ENCODE measurements at places on chromosomes 6 and 20. TPM values are rescaled to one million over a fixed set of nuclear protein-coding genes. Genes with fewer than 3 reads are reported as not detected.
A peak's percentile ranks its signal among the peaks of the same experiment; 100 is the strongest.

- no peak for DNase-seq
These were observed 22.7 kb downstream of the ZDHHC14 start for GRCh38 chr6:157403686-157404051.

Gene CGAS
- total RNA-seq: 4.3 TPM

DNA sequence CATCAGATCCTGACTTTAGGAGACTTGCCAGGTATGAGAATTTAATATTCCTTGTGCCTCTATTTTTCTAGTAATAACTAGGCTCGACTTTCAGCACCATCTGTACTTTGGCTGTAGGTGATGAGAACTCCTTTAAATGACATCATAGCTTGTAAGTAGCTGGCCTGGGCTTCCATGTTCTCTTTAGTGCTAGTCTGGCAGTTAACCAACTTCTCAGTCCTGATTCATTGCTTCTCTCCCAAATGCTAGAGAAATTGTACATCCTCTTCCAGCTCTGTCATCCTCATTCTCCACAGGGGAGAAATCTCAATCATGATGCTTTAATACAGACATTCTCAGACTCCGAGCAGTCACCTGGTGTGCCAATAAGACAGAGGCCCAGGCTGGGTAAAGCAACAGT lies 143.5 kb upstream of the MOCS1 start:
- DNase-seq: no peak

DNA sequence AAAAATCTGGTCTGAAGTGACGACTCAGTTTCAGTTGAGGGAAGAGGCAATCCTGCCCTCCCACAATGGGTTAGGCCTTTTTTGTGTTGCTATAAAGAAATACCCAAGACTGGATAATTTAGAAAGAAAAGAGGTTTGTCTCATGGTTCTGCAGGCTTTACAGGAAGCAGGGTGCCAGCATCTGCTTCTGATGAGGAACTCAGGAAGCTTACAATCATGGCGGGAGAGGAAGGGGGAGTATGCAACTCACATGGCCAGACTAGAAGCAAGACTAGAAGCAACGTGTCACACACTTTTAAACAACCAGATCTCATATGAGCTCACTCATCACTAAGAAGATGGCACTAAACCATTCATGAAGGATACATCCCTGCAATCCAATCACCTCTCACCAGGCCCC lies 529.3 kb downstream of the KIF16B start:
- DNase-seq: no peak

GRCh38 chr20:52972965-52973819 lies 1.0 kb downstream of the TSHZ2 start:
- DNase-seq: no peak

DNA sequence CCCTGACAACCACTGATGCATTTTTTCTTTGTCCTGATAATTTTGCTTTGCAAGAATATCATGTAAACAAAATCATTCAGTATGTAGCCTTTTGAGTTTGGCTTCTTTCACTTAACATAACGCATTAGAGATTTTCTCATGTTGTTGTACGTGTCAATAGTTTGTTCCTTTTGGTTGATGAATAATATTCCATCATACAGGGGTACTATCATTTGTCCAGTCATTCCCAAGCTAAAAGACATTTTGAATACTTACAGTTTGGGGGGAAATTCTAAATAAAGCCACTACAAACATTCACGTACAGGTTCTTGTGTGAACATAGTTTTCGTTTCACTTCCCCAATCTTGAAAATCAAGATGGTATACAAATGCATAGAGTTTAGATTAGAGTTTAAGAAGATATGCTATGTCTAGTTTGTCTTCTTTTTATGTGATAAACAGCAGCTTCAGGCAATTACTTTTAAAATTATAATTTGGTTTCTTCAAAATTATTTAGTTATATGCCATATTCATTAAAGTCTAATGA lies 5.2 kb downstream of the HAO1 start:
- DNase-seq: no peak

- DNase-seq: no peak
These were observed 217.2 kb downstream of the GRM1 start for GRCh38 chr6:146246028-146246427.

Gene ISM1
- 13.0 TPM for total RNA-seq

DNA sequence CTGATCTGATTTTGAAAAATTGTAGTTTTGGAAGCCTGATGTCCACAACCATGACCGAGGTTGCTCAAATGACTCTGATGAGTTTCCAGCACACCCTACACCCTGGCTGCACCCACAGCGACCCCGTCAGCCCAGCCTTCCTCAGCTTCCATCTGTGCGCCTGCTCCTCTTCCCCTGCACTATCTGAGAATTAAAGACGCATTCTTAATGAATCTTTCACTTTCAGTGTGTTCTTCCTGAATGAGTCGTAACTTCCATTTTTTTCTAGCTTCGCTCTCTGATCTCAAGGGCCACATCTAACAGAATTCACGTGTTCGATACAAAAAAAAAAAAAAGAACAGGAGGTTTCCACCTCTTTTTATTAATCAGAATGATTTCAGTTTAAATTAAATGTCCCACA lies 21.3 kb upstream of the RREB1 start:
- no peak for DNase-seq

DNA sequence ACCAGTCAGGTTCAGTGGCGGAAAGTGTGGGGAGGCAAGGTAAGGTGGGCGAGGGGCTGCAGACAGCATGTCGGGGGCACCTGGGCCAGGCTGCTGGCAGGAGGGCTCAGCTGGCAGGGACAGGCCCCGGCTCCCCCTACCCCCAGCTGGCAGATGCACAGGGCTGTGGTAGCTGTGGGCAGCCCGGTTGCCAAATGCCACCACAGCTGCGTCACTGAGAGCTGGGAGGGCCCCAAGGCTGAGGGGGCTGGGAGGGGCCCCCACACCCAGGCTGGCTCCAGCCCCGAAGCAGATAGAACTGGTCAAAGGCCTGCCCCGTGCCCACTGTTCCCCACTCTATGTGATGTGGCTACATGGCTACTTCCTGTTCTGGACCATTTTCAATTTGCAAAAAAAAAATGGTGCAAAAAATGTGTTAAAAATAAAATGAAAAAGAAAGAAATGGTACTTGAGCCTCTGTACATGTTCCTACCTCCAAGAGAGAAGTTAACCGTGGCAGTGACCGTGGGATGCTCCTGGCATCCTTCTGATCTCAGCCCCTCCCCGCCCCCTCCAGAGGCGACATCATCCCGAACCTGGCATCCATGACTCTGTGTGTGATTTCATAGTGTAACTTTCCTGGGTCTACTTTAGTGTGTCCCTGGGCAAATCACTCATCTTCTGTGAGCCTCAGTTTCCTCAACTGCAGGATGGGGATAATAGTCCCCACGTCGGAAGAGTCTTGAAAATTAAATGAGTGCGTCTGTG lies 64.4 kb downstream of the UBE2V1 start:
- no peak for DNase-seq

DNA sequence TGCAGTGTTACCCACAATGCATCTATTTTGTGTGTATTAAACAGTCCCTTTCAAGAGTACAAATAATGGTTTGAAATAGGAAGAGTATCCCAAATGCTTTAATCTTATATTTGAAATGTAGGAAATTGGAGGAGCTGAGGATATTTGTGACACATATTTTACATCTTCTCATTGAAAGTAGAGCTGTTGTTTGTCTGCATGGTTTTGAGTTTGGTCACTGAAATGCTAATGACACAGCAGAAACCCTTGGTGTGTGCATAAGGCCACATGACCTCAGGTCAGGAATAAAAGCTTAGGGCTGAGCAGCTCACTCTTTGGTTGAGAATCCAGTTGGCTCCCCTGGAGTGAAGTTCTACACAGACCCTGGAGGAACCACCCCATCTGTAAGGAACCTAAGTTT lies 49.8 kb downstream of the TPD52L1 start:
- no peak for DNase-seq

- DNase-seq: no peak
These were observed 113.3 kb upstream of the NUP153 start for GRCh38 chr6:17820055-17820454.

Gene PI16
- total RNA-seq: 4.5 TPM

GRCh38 chr6:39251406-39251805 lies 22.1 kb upstream of the KCNK5 start:
- DNase-seq: no peak

DNA sequence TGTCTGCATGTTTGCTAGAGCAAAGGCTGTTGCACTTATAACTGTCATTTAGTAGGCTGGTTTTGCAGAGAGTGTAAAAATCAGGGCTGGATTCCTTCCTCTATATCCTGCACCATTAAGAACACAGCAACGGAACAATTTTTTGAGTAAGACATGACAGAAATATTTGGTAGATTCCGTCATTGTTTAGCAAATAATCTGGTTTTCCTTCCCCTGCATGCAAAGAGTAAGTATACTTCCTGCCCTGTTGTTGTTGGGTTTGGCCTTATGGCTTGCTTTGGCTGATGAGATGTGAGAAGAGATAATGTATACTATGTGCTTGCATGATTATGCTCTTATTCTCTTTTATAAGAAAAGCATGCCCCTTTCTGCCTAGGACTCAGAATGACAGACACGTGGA lies 23.8 kb downstream of the MANEA start:
- DNase-seq: no peak

GRCh38 chr20:62413025-62413570 lies 6.0 kb upstream of the CABLES2 start:
- no peak for DNase-seq

Gene HLA-DRB5
- total RNA-seq: 1.3 TPM

Gene IER3
- 56.7 TPM for total RNA-seq

DNA sequence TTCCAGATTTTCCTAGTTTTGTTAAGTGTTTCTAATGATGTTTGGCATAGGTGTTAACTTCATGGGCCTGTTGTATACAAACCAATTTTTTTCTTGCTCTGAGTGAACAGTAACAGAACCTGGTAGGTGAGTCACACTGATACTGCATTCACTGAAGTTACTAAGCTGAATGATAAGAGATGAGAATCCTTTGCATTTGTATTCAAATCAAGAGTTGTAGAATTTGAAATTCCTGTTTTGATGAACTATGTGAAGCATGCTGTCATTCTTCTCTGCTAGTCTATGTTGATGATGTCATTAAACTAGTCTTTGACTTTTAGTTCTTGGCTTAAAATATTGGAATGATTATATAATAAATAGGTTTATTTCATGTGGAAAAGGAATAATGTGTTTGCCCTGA lies 37.9 kb downstream of the PTPRA start:
- DNase-seq: no peak

DNA sequence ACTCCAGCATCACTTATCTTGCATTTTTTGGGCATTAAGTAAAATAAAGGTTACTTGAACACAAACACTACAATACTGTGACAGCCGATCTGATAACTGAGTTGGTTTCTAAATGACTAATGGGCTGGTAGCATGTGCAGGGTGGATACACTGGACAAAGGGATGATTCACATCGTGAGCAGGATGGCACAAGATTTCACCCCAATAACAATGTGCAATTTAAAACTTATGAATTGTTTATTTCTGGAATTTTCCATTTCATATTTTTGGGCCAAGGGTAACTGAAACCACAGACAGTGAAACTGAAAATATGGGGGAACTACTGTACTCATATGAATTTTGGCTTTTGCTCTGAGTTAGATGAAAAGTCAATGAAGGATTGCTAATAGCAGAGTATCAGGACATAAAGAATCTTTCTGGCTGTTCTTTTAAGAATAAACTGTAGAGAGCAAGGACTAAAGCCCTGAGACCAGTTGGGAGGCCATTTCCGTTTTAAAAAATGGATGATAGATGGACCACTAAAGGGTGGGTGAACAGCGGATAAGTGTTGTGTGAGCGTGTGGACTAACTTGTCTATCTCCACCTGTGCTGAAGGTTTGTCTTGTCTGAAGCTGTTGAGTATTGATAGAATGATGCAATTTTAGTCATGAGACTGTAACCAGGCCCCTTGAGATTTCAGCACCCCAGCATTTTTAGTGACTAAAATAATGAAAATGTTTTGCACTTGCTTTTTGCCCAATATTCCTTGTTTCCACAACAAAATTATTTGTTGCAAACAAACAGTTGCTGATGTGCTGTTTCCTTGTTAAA lies 8.2 kb downstream of the SPINT3 start:
- no peak for DNase-seq

- no peak for DNase-seq
These were observed 57.5 kb upstream of the EYA4 start for GRCh38 chr6:133183691-133184090.

- DNase-seq: peak; percentile 32
These were observed 42.5 kb upstream of the SAYSD1 start for GRCh38 chr6:39157511-39157910.

Gene APOBEC2
- not detected for total RNA-seq

Gene GLP1R
- total RNA-seq: not detected

Gene OR12D3
- total RNA-seq: not detected

GRCh38 chr6:150492507-150492906 lies 107.2 kb upstream of the PLEKHG1 start:
- DNase-seq: no peak

Gene C6orf52
- total RNA-seq: not detected

Gene AK9
- total RNA-seq: 9.5 TPM

DNA sequence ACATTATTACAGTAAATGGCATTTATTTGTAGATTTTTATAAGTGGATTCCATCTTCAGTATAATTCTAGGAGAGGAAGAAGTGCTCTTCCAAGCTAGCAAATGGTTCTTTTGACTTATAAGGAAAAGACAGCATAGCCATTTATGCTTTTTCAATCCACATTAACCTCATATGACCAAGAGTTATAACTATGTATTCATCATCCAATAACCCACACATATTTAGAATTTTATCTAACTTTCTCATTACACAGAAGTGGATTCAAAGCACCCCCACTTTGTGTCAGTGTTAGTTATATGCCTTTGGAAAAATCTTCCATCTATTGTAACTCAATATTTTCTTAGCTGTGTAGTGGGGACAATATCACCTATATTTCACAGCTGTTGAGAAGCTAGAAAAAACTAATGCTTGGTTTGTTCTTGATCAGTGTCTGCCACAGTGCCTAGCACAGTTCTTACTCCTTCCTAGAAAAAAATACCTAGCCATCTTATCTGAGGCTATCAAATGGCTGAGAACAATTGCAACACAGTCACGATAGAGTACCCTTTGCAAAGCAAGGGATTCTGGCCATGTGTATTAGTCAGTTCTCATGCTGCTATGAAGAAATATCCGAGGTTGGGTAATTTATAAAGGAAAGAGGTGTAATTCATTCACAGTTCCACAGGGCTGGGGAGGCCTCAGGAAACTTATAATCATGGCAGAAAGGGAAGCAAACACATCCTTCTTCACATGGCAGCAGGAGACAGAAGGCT lies 986.3 kb downstream of the TFAP2A start:
- DNase-seq: no peak

Gene OR2H1
- total RNA-seq: not detected

DNA sequence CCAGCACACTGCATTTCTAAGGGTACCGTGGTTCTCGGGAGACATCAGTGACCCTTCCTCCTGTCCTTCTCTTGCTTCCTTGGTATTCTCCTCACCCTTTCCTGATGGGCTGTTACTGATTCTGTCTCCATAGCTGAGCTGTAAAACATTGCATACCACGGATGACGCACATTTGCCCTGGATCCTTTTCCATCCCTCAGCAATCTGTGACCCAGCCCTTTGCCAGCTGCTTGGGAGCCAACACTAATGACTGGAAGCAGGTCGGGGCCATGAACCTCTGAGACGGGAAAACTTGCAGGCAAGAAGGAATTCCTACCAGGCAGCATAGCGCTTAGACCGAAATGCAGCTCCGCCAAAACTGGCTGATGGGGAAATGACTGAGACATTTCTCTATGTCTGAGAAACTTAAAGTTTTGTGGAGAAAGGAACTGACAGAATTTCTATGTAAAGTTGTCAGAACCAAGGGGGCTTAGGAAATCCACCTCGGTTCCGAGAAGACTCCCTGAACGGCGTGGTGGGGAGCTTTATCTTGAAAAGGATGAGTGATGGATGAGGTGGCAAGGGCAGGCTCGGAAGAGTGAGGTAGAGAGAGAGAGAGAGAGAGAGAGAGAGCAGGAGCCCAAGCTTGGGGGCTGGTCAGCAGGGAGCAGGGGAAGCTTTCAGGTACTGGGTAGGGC lies 19.2 kb downstream of the TUBB2B start:
- DNase-seq: no peak
